ENCODE measurements at places on chromosomes 1 and 21.

DNA sequence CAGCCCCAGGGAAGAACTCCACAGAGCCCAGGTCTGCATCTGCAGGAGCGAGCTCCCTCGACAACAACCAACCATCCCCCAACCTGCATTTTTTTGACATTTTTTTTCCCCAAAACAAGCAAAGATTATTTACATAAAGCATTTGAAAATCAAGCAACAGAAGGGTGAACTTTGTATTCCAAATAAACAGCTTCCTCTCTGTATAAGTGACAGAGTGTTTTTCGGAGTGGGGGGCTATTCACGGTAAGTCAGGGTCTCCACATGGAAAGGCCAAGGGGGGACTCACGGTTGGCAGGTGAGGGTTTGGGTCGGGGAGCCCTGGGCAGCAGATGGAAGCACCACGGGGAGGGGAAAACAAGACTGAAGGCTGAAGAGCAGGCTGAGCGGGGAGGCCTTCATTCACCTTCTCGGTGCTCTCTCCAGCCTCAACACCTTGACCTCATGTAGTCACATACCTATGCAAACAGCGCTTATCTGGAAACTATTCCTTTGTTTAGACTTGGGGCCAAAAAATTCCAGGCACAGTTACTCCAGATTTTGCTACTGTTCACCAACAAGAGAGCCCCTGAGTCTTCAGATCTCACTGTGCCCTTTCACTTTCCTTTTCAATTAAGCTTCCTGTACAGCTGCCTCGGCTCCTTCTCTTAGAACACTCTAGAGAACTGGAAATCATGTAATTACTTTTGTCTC, 27.6 kb downstream of the C2CD2 start:
- no peak for DNase-seq

DNA sequence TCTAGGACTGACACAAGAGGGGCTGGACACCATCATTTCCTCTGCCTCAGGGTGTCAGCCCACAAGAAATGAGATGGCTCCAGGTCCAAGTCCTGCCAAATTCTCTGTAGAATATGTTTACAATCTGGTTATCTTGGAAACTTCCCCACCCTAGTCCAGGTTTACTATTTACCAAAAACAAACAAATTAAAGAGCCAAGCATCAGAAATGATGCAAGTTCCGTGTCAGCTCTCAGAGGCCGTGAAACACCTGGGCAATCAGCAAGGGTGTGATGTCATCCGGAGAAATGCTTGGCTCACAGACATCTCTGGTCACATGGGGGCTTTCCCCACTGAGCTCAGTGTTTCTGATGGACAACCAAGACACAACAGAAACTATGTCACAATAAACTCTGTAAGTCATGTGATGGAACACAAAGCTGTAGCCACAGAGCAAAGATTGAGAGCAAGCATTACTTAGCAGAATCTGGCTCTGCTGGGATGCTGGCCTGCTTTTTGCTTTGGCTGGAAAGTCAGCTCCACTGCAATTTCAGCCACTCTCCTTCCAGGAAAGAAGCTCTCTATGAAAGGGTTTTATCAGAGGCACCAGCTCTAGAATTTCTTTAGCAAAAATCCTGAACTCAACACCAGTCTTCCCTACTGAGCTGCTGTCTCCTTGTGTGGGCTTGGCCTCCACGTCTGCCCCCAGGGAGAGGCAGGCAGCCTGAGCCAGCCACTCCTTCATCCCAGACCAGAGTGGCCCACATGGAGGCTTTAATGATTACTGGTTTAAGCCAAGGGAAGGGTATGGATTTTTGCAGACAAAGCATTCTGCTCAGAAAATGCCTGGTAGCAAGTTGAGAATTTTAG, 55.9 kb downstream of the NENF start:
- peak; percentile 28 for DNase-seq

DNA sequence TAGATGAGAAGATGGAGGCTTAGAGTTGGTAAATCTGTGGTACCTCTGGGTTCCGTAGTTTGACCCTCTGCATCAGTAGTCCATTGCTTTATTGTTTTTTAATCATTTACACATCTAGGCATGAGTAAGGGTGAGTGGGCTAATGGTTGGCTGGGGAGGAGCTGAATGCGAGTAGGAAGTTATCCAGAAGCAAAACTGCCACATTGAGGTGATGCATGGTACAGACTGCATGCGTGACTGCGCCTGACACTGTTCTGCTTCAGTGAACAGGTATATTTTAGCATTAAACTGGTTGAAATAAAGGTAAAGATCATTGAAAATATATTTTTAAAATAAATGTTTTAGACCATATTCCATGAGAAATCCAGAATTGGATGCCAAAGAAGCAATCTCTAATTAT, 4.4 kb downstream of the DNAJC16 start:
- no peak for DNase-seq

- DNase-seq, result no peak
Observed at GRCh38 chr1:20729155-20729931, 3.2 kb downstream of the SH2D5 start.

DNA sequence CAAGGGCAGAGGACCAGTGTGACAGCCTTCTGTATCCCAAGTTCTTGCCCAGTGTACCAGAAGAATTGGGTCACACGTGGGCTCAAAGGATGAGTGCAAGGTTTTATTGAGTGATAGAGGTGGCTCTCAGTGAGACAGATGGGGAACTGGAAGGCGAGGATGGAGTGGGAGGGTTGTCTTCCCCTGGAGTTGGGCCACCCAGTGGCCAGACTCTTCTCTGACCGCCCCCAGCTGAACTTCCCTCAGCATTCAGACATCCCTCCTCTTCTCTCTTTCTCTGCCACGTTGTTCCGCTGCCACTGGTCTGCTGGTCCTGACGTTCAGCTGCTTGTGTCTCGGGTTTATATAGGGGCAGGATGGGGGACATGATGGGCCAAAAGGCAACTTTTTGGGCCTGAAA, 150.1 kb upstream of the IVNS1ABP start:
- no peak for DNase-seq

DNA sequence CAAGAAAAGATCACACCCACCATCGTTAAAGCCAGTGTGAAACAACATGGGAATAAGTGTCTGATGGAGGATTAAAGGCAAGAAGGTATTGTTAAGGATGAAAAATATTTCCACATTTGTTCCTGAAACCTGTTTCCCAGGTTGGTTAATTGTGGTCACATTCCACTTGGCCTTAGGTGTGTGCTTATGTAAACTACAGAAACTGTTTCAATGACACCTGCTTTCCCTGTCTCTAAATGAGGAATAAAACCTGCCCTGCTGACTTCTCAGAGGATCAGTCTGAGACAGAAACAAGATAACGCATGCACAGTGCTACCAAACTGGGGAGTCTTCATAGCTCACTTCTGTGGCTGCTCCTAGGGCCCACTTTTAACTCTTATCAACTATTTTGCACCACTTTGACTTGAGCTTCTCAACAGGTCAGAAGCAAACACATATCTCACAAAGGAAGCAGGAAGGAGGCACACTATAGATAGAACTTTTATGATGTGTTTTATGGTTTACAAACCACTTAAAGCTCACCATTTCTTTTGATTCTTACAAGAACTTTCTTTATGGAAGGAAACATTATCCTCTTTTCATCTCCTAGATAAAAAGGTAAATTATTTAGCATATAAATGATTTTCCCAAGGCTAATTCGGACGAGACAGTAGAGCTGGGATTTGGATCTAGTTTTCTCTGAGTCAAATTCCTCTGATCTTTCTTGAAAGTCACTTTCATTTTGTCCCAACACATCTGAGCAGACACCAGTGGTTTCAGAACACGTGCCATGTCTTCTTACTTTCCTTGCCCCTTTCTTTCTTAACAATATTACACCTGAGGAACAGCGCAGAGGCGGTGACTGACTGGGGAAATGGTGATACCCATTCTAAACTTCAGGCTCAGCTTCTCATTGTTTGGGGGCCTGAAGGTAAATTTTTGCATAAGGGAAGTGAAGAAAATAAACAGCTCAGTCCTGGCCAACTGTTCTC, 33.4 kb downstream of the CYP2J2 start:
- DNase-seq, result no peak

- DNase-seq, result no peak
Observed at GRCh38 chr1:232577772-232578171, 52.2 kb downstream of the SIPA1L2 start.
